RPMI7951 (cell line): ENCODE measurements at places on chromosomes 2 and 18. TPM values are rescaled to one million over a fixed set of nuclear protein-coding genes. Genes with fewer than 3 reads are reported as not detected.

The ERLEC1 gene
- total RNA-seq, result 91.2 and 103 TPM in 2 replicates

The TMEM18 gene
- total RNA-seq, result 26.6 and 37.8 TPM in 2 replicates

The HK2 gene
- 13.0 and 16.5 TPM in 2 replicates for total RNA-seq

The DUSP19 gene
- total RNA-seq, result 1.7 and 2.1 TPM in 2 replicates

The DCC gene
- not detected in 2 replicates for total RNA-seq

The TUBB6 gene
- 522 and 588 TPM in 2 replicates for total RNA-seq

The MC4R gene
- not detected in 2 replicates for total RNA-seq

The MREG gene
- 4.6 and 5.7 TPM in 2 replicates for total RNA-seq

The NEB gene
- under 0.01 and 0.10 TPM in 2 replicates for total RNA-seq

The RIT2 gene
- total RNA-seq, result not detected in 2 replicates

The GPC1 gene
- 13.9 and 24.1 TPM in 2 replicates for total RNA-seq

The CYP27A1 gene
- 19.9 and 20.5 TPM in 2 replicates for total RNA-seq

The KCNG2 gene
- not detected in 2 replicates for total RNA-seq

The DYNAP gene
- not detected in 2 replicates for total RNA-seq

The LTBP1 gene
- 150 and 162 TPM in 2 replicates for total RNA-seq

The AMMECR1L gene
- total RNA-seq, result 12.5 and 12.7 TPM in 2 replicates

The ZSWIM2 gene
- total RNA-seq, result not detected in 2 replicates

The CGREF1 gene
- 5.2 and 5.3 TPM in 2 replicates for total RNA-seq

The HES6 gene
- total RNA-seq, result 8.3 and 22.7 TPM in 2 replicates

The TOGARAM2 gene
- total RNA-seq, result 0.29 TPM in 1 of 2 replicates, not detected in the other

The LAMA1 gene
- 0.98 and 1.2 TPM in 2 replicates for total RNA-seq

The CD8B2 gene
- not detected in 2 replicates for total RNA-seq

The LRRFIP1 gene
- total RNA-seq, result 48.1 and 57.7 TPM in 2 replicates

The RAPH1 gene
- total RNA-seq, result 9.3 and 9.4 TPM in 2 replicates

The UGT1A5 gene
- total RNA-seq, result not detected in 2 replicates

The UGT1A8 gene
- total RNA-seq, result not detected in 2 replicates

The UGT1A6 gene
- not detected in 2 replicates for total RNA-seq

The KCNJ3 gene
- total RNA-seq, result not detected in 2 replicates

The GPBAR1 gene
- 0.12 TPM in 1 of 2 replicates, not detected in the other for total RNA-seq

The SOX11 gene
- under 0.01 TPM in 1 of 2 replicates, not detected in the other for total RNA-seq

The PID1 gene
- 15.9 and 23.8 TPM in 2 replicates for total RNA-seq

The EVA1A gene
- total RNA-seq, result 68.7 and 95.4 TPM in 2 replicates

The RAB6C gene
- not detected in 2 replicates for total RNA-seq

The INSIG2 gene
- total RNA-seq, result 10.8 and 13.0 TPM in 2 replicates

The TNFAIP6 gene
- total RNA-seq, result 7.3 and 8.8 TPM in 2 replicates

The IL36G gene
- 0.24 and 0.59 TPM in 2 replicates for total RNA-seq

The PSD4 gene
- 2.5 and 5.9 TPM in 2 replicates for total RNA-seq

The LYPD1 gene
- total RNA-seq, result 20.3 and 23.7 TPM in 2 replicates

The CENPA gene
- 67.8 and 82.6 TPM in 2 replicates for total RNA-seq

The ATP6V1B1 gene
- total RNA-seq, result 0.68 and 2.8 TPM in 2 replicates

The LRP1B gene
- not detected in 2 replicates for total RNA-seq

The CBLN2 gene
- not detected in 2 replicates for total RNA-seq

The C2orf72 gene
- 0.39 and 0.48 TPM in 2 replicates for total RNA-seq

The RNF152 gene
- total RNA-seq, result 7.0 and 9.3 TPM in 2 replicates

The CCDC121 gene
- 1.8 and 2.2 TPM in 2 replicates for total RNA-seq

The TRABD2A gene
- 5.3 and 7.1 TPM in 2 replicates for total RNA-seq

The ACVR1C gene
- 0.10 and 0.12 TPM in 2 replicates for total RNA-seq

The PPP1R1C gene
- total RNA-seq, result 3.1 and 4.2 TPM in 2 replicates

The TBR1 gene
- total RNA-seq, result under 0.01 TPM in 1 of 2 replicates, not detected in the other

The LHCGR gene
- total RNA-seq, result not detected in 2 replicates

The TRIM43 gene
- not detected in 2 replicates for total RNA-seq

The CPO gene
- not detected in 2 replicates for total RNA-seq

The NT5C1B gene
- total RNA-seq, result not detected in 2 replicates
